Airway epithelial cell (primary cell): ENCODE measurements at places on chromosomes 2 and 18. TPM values are rescaled to one million over a fixed set of nuclear protein-coding genes. Genes with fewer than 3 reads are reported as not detected.

SGPP2 gene
- total RNA-seq = 15.7 and 16.4 TPM in 2 replicates

FBXO48 gene
- total RNA-seq = 0.28 and 0.56 TPM in 2 replicates

TSGA10 gene
- total RNA-seq = 1.3 and 4.7 TPM in 2 replicates

CTLA4 gene
- total RNA-seq = not detected in 2 replicates

DNAJC5G gene
- not detected in 2 replicates for total RNA-seq

ARHGEF4 gene
- 54.2 and 78.5 TPM in 2 replicates for total RNA-seq

ZFP36L2 gene
- 30.5 and 39.4 TPM in 2 replicates for total RNA-seq

RELCH gene
- 15.9 and 27.9 TPM in 2 replicates for total RNA-seq

UGT1A6 gene
- total RNA-seq = 35.8 and 38.9 TPM in 2 replicates

KIAA2012 gene
- not detected in 2 replicates for total RNA-seq

CD8B gene
- total RNA-seq = not detected in 2 replicates

TLX2 gene
- not detected in 2 replicates for total RNA-seq

GCG gene
- total RNA-seq = not detected in 2 replicates

CIB4 gene
- total RNA-seq = not detected in 2 replicates

KCNE4 gene
- total RNA-seq = 0.35 TPM in 1 of 2 replicates, not detected in the other

DNER gene
- 3.1 and 5.1 TPM in 2 replicates for total RNA-seq

SMAD7 gene
- total RNA-seq = 14.1 and 17.4 TPM in 2 replicates

GDF7 gene
- 0.07 and 0.14 TPM in 2 replicates for total RNA-seq

FSHR gene
- not detected in 2 replicates for total RNA-seq

LMAN2L gene
- 12.8 and 13.1 TPM in 2 replicates for total RNA-seq

BZW1 gene
- total RNA-seq = 470 and 580 TPM in 2 replicates

MOCOS gene
- total RNA-seq = 1.2 and 2.9 TPM in 2 replicates

ALPP gene
- not detected in 2 replicates for total RNA-seq

FER1L5 gene
- total RNA-seq = 0.21 TPM in 1 of 2 replicates, not detected in the other

SERPINB5 gene
- total RNA-seq = 462 and 675 TPM in 2 replicates

ADAM23 gene
- total RNA-seq = 0.09 and 0.14 TPM in 2 replicates

CFAP65 gene
- total RNA-seq = not detected in 2 replicates

NOSTRIN gene
- total RNA-seq = 0.42 and 0.92 TPM in 2 replicates

RAD51AP2 gene
- 0.05 and 0.14 TPM in 2 replicates for total RNA-seq

SCLY gene
- total RNA-seq = 12.9 and 20.5 TPM in 2 replicates

PLEKHB2 gene
- total RNA-seq = 68.9 and 97.8 TPM in 2 replicates

RUFY4 gene
- total RNA-seq = not detected in 2 replicates

MLPH gene
- 3.8 and 7.8 TPM in 2 replicates for total RNA-seq

RAB6C gene
- total RNA-seq = not detected in 2 replicates

CYRIA gene
- total RNA-seq = 0.84 and 1.1 TPM in 2 replicates

CYB5A gene
- 155 TPM in 2 replicates for total RNA-seq

KIF5C gene
- 0.07 TPM in 1 of 2 replicates, not detected in the other for total RNA-seq

TFPI gene
- total RNA-seq = 3.1 and 4.4 TPM in 2 replicates

HK2 gene
- 34.5 and 40.1 TPM in 2 replicates for total RNA-seq

NEB gene
- total RNA-seq = 0.07 TPM in 1 of 2 replicates, not detected in the other

DPY30 gene
- 97.3 and 97.8 TPM in 2 replicates for total RNA-seq

SCG2 gene
- 0.21 TPM in 1 of 2 replicates, not detected in the other for total RNA-seq

C1QL2 gene
- total RNA-seq = not detected in 2 replicates

TWIST2 gene
- 10.0 and 14.7 TPM in 2 replicates for total RNA-seq

SMCHD1 gene
- 15.0 and 24.1 TPM in 2 replicates for total RNA-seq

TNFAIP6 gene
- total RNA-seq = 0.35 TPM in 1 of 2 replicates, not detected in the other

ALK gene
- not detected in 2 replicates for total RNA-seq

UPP2 gene
- total RNA-seq = not detected in 2 replicates

SLC23A3 gene
- total RNA-seq = 0.21 and 0.28 TPM in 2 replicates

ANKRD30BL gene
- total RNA-seq = not detected in 2 replicates

REG3G gene
- total RNA-seq = not detected in 2 replicates
